Naive thymus-derived CD8-positive, alpha-beta T cell (primary cell): ENCODE measurements at places on chromosomes 3 and 15. TPM values are rescaled to one million over a fixed set of nuclear protein-coding genes. Genes with fewer than 3 reads are reported as not detected.

GRCh38 chr3:156633335-156633734, 41.1 kb upstream of the TIPARP start:
- DNase-seq: no peak
- H3K27ac ChIP-seq: no peak overlapping the region
- no peak overlapping the region for H3K4me3 ChIP-seq
- no peaks in the 10 kb centered on the region for H3K4me1 ChIP-seq

DNA sequence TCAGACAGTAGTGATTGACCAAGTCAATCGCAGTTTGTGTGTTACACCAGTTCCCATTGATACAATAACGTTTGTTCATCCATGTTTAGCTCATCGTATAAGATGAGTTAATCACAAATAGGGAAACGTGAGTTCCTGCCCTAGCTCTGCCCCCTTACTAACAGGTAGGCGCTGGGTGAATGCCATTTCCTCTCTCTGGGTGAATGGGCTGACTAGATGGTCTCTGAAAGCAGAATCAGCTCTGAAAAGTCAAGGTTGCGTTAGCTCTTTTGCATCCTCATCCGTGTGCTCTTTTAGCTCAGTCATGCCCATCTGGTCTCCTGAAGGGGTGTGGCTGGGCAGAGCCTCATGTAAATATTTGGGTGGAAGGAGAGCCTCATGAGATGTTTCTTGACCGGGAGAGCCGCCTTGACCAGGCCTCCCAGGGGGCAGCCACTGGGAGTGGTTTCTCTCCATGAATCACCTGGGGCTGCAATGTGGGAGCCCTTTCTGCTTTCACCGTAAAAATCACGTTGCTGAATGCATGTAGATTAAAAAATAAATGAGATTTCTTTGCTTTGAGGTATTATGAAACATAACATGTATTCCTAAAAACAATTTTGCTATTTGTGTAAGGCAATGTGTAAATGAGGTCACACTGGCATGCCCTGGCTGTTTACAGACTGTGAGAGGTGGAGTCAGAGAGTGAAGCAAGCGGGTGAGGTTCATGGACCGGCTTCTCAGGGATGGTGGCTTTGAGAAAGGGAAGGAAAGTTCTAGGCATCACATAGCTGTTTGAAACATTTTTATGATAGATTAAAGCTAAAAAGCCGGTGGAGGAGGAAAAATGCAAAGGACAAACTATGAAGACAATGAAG, 108.4 kb upstream of the RASGRP1 start:
- H3K36me3 ChIP-seq: no peaks in the 10 kb centered on the region
- peak overlapping the region; percentile 71 for H3K4me3 ChIP-seq
- no peaks in the 10 kb centered on the region for H3K27me3 ChIP-seq
- DNase-seq: peak; percentile 46
- H3K27ac ChIP-seq: peak overlapping the region; percentile 98

- H3K27me3 ChIP-seq: no peaks in the 10 kb centered on the region
- no peaks in the 10 kb centered on the region for H3K36me3 ChIP-seq
- H3K4me1 ChIP-seq: peaks cover 6% of the 10 kb centered on the region
- H3K27ac ChIP-seq: no peak overlapping the region
Observed at GRCh38 chr3:188584958-188585689, 431.2 kb downstream of the LPP start.

DNA sequence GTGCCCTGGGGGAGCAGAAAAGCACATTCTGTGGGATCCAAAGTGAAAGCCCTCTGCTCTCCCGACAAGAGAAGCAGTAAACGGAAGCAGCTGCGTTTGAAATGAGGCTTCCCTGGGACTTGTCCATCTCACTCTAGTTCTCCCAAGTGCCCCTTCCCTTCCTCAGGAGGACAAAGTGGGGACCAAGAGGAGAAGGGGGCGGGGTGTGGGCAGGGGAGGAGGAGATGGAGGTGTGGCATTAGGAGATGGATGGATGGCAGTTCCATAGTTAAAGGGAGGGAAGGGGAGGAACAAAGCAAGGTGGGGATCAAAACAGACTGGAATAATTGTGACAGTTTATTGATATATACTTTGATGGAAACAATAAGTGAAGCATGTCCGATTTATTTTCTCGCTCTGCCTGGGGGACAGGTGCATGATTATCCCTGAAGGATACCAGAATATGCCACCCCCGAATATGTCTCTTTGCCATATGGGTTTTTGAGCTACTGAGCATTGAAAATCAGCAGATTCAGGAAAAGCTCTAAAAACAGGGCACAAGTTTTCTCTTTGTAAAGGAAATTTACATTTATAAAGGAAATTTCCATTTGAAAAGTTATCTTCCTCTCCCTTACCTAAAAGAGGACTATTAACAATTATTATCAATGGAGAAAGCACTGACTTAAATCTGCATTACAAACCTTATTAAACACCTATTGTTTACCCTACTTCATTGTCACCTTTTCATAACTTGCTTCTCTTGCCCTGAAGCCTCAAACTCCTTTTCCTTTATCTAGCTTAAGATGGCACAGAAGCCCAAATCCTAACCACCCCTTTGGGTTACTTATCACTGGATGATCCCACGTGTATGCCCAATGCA, 58.9 kb upstream of the DAZL start:
- DNase-seq: no peak
- no peak overlapping the region for H3K4me3 ChIP-seq
- peaks cover 2% of the 10 kb centered on the region for H3K27me3 ChIP-seq
- no peaks in the 10 kb centered on the region for H3K4me1 ChIP-seq
- H3K27ac ChIP-seq: no peak overlapping the region
- no peaks in the 10 kb centered on the region for H3K36me3 ChIP-seq

GRCh38 chr15:36472672-36473071, 106.8 kb upstream of the CDIN1 start:
- H3K4me3 ChIP-seq: no peak overlapping the region
- peaks cover 4% of the 10 kb centered on the region for H3K27me3 ChIP-seq
- DNase-seq: no peak

DNA sequence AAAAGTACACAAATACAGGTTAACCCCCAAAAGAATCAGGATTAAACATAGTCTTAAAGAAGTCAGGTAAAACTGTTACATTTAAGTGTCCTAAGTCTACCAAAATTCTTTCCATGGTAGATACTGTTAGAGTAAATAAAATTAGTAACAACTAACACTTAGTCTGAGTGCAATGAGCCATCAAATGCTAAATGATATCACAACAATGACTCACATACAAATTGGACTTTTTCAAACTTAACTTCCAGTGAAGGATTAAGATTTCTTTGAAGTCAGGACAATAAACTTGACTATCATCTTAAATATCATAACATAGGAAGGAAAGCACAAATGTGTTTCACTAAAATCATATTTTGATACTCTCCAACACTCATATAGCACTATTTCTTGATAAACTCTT, 43.9 kb downstream of the ZNF148 start:
- no peak overlapping the region for H3K27ac ChIP-seq
- H3K27me3 ChIP-seq: no peaks in the 10 kb centered on the region
- peaks cover 14% of the 10 kb centered on the region for H3K4me1 ChIP-seq
- H3K36me3 ChIP-seq: peaks cover 39% of the 10 kb centered on the region
- DNase-seq: no peak
- no peak overlapping the region for H3K4me3 ChIP-seq

- H3K36me3 ChIP-seq: no peaks in the 10 kb centered on the region
- no peak overlapping the region for H3K27ac ChIP-seq
- DNase-seq: no peak
- H3K4me1 ChIP-seq: no peaks in the 10 kb centered on the region
Observed at GRCh38 chr3:134312072-134312872, 61.6 kb upstream of the RYK start.

ZCWPW2 gene
- 1.0 TPM for total RNA-seq

CEMIP gene
- not detected for total RNA-seq
